ENCODE measurements at places on chromosomes 5 and 9. TPM values are rescaled to one million over a fixed set of nuclear protein-coding genes. Genes with fewer than 3 reads are reported as not detected.
A peak's percentile ranks its signal among the peaks of the same experiment; 100 is the strongest.

DNA sequence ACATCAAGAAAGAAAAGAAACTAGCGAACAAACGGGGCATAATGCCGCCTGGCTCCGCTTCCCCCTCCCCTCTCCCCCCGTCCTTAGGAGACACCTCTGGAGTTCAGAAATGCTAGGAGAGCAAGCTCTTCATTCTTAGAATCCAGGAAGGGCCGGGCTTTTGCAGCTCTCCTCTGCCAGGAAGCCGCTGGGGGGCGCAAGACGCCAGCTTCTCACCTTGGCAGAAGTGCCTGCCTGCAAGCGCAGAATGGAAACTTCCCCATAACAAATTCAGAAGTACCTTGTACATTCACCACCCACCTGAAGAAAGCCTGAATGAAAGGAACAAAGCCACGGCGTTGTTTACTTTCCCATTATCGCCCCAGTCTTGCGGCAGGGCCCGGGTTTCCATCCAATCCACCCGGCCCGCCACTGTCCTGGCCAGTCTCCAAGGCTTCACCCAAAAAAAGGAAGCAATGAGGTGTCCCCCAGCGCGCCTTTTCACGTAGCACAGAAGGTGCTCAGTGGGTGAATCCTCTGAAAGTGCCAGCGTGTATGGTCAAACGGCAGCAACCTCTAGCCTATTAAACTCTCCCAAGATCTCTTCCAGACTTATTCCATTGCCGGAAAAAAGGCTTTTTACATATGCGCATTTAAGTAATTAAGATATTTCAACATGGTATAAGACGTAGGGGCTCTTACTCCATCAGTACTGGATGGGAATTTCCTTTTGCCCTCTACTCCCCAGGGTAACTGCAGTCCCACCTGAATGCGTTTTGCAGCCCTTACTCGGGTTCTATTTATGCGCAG lies 1.6 kb upstream of the GADD45G start:
- peak; percentile 49 for DNase-seq

- peak; percentile 90 for DNase-seq
These were observed 132.0 kb downstream of the FAM174A start for GRCh38 chr5:100667161-100667630.

DNA sequence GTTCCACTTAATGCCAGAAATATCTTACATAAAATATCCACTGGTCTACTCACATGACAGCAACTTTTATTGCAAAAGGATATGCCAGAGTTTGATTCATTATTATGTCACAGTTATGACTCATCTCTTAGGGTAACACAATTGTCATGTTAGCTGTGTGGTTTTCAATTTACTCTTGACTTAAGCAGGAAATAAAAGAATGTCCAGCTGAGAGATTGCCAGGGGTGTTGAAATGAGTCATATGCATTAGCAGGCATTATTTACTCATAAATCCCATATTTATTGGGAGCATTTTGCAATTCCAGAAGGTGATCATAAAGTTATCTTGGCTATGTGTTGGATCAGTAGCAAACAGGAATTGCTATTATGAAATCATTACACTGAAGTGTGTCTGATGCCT lies 1164.6 kb upstream of the CDH18 start:
- DNase-seq: peak; percentile 89

GRCh38 chr9:77673941-77674791 lies 26.0 kb upstream of the GNA14 start:
- no peak for DNase-seq

DNA sequence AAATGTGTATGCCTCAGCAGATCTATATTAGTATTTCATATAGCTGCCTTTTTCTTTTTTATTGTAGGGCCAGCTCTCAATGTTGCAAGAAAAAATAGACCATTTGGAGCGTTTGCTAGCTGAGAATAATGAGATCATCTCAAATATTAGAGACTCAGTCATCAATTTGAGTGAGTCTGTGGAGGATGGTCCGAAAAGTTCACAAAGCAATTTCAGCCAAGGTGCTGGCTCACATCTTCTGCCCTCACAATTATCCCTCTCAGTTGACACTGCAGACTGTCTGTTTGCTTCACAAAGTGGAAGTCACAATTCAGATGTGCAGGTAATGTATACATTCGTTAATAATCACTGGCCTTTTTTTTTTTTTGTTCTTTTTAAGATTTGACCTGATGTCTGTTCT lies 23.7 kb downstream of the MAN2A1 start:
- DNase-seq: no peak

GRCh38 chr9:84583866-84584265 lies 85.7 kb upstream of the NTRK2 start:
- no peak for DNase-seq

- DNase-seq: no peak
These were observed 10.9 kb downstream of the RAPGEF1 start for GRCh38 chr9:131728961-131729360.

DNA sequence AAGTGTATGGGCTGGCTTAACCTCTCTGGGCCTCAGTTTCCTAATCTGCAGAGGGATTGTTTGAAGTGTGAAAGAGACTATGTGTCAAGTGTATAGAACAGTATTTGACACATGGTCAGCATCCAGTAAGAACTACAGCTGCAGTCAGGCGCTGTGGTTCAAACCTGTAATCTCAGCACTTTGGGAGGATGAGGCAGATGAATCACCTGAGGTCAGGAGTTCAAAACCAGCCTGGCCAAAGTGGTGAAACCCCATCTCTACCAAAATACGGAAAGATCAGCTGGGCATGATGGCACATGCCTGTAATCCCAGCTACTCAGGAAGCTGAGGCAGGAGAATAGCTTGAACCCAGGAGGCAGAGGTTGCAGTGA lies 31.9 kb upstream of the STING1 start:
- peak; percentile 13 for DNase-seq

DNA sequence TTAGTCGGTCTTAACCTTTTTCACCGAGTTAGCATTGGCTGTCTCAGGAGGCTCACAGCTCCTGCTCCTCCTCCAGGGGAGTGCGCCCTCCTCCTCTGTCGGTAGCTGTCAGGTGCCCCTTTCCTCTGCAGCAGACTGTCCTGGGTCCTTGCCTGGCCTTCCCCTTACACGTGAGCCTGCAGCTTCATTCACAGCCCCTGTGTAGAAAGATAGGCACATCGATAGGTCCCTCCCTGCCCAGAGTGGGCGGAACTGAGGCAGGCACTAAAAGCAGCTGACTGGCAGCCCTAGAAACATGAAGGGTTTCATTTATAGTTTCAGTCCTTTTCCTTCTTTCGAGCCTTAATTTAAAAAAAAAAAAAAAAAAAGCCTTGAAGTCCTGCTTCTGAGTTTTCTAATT lies 17.2 kb downstream of the TENT4A start:
- DNase-seq: no peak

- no peak for DNase-seq
These were observed 287.8 kb upstream of the DAB2 start for GRCh38 chr5:39712316-39713249.

DNA sequence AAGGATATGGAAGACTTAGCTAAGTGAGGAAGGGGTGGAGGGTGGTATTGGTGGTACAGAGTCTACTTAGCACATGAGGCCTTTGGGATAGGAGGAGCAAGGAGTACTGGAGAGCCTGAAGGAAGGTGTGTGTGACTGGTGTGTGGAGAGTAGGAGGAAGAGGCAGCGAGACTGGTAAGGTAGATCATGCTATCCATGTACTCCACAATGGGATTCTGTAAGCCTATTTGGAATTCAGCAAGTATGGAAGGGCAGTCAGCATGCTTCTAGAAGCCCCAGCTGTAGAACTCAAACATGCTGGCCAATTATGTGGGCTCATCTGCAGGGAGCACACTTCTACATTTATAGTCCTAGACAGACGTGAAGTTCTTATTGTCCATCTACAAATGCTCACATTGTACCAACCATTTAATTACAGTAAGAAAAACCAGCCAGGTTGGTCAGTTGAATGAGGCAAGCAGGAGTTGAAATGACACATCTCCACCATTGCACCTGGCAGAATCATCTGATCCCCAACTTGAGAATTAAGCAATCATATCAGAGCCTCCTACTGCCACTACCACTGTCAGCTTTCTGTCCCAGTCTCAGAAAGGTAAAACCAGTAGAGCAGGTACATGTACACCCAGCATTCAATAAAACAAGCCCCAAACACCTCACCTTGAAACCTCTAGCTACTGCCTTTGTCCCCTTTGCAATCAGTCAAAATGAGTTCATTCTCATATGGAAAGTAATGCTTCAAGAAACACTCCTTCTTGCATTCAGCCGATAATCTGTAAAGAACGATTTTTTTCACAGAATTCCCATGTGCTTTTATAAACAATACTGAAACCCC lies 60.9 kb upstream of the GLRX start:
- no peak for DNase-seq

- no peak for DNase-seq
These were observed 38.2 kb downstream of the ETF1 start for GRCh38 chr5:138504799-138505198.

DNA sequence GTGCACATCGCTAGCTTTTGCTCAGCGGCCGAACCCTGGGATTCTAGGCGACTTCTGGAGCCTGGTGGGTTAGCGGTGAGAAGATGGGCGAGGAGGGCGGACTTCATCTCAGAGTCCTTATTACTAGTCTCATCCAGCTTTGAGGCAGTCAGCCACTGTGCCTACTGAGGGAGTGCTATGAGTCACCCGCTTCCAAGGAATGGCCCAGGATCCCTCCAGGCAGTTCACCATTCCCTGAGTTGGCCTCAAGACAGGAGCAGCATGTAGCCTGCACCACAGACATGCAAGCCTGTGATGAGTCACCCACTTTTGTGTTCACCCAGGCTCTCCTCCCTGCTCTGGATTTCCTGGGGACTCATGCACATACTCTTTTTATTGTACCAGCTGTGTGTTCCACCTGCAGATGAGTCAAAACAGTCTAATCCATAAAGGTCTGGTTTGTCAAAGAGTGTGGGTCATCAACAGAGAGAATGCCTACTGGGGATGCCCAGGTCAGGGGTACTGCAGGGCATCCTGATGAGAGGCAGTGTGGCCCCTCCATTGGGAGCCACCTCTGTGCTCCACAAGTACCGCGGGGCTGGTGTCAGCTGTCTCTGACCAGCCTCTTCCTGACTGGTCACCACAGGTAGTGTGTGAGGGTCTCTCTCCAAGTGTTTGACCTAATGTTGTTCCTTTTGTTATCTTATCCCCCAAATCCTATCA lies 20.2 kb downstream of the SLC22A5 start:
- peak; percentile 100 for DNase-seq

DNA sequence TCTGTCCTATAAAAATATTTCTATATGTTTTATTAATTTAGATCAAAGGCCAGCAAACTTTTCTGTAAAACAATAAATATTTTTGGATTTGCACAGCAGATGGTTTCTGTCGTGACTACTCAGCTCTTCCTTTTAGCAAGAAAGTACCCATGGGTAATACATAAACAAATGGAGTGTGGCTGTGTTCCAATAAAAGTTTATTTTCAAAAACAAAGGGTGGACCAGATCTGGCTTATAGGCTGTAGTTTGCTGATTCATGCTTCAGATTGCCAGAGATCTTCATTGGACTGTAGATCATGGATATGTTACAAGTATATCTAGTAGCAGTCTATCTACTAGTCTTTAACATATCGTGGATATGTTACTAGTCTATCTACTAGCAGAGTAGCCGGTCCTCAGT lies 590.5 kb downstream of the CSNK1G3 start:
- DNase-seq: peak; percentile 61

DNA sequence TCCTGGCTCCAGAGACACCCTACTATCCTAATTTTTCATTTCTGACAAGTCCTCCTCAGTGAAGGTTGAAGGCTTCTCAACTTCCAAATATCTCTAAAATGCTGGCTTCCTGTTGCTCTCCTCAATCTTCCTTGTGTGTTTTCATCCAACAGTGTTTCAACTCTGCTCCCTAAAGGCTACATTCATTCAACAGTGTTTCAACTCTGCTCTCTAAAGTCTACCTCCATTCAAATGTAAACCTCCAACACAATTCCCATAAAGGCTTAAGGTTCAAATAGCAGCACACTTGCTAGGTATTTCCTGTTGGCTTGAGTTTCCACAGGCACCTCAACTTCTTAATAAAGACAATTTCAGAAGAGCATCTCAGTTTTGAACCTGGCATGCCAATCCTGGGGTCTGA lies 164.8 kb downstream of the HINT1 start:
- no peak for DNase-seq

DNA sequence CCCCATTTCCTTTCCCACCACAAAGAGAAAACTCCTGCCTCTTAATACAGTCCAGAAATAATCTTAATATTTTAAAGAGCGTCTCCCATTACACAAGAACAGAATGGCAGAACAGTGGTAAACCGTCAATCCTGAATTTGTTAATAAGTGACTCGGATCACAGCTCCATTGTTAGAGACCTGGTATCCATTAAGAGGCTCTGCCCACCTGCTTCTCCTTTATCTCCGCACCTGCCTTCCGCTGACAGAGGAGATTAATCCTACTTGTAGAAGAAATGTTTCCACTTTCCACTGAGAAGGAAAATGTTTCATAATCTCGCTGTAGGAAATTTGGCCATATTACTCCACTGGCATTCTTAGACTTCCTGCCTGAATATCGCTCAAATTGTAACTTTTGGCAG lies 1493.2 kb downstream of the MAT2B start:
- no peak for DNase-seq

DNA sequence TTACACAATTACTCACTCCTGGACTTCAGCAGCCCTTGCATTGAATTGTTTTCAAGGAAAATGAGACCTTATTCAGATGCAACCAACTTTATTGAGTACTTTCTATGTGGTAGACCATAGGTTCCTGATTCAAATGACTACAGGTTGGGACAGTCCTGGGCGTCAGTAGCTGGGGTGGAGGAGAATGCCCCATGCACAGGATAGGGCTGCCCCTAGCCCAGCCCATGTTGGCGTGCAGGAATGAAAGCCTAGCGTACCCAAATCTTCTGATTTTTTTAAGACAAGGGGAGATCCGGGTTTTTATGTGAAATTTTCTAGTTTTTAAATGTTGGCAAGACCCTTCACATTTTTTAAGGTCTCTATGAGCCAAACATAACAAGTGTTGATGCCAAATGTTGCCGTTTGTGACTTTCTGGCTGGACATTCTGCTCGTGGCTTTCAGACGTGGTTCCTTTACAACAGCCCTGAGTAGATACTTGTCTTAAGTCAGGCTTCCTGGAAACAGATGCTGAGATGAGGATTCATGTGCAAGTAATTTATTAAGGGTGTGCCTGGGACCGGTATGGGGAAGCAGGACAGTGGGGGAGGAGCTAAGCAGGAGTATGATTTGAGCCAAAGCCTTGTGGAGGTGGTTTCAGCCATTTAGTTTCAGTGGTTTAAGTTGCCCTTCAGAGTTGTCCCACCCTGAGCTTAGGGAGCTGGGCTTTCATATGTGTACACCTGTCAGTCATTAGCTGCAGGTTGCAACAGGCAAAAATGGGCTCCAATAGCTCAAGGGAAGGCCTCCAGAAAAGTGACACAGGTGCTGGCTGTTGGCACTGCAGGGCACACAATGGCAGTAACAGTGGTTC lies 154.1 kb downstream of the NTRK2 start:
- DNase-seq: no peak

AFF4 gene
- 59.1 TPM for total RNA-seq

SMIM33 gene
- not detected for total RNA-seq

ACTBL2 gene
- total RNA-seq: not detected

ZNF782 gene
- 4.4 TPM for total RNA-seq

CRHBP gene
- total RNA-seq: not detected

IFNA21 gene
- total RNA-seq: not detected

All from LHCN-M2 (cell line).